ENCODE measurements at places on chromosomes 6 and 20. TPM values are rescaled to one million over a fixed set of nuclear protein-coding genes. Genes with fewer than 3 reads are reported as not detected.

GLYATL3 gene
- not detected for total RNA-seq

PGK2 gene
- total RNA-seq = not detected

SLC17A9 gene
- total RNA-seq = 17.5 TPM

DNA sequence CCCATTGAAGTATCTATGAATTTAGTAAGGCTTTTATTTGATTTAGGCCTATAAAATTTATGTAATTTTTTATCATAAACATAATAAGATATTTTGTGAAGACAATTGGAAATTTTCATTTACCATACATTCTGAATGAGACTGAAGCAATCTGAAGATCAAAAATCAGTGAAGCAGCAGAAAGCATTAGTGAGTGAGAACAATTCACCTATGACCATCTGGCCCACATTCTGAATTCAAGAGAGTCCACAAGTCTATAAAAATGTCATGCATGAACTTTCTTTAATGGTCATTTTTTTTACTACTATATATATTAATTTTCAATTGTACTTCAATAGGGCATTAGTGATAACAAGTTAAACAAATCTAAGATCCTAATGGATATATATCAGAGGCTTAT lies 1026.6 kb upstream of the MAP3K7 start:
- no peak for DNase-seq

BNIP5 gene
- not detected for total RNA-seq
